ENCODE measurements at places on chromosomes 5 and 9.

DNA sequence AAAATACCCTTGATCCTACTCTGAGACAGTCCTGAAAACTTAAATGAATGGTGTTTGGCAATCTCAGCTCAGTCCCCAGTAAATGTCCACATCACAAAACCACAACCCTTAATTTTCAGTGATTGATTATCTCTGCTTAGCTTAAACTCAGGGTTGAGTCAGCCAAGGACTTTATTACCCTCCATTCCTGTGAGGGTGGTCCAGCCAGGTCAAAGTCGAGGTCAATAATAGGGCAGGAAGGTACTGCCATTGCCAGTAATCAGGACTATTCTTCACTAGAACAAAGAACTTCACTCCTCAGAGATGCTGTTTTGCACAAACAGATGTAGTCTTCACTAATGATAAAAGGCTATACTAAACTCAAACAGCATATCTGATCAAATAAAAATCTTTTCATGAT is 499.4 kb downstream of the ISL1 start:
- DNase-seq: no peak

- DNase-seq: no peak
These were observed 18.6 kb downstream of the EQTN start for GRCh38 chr9:27278374-27278773.

DNA sequence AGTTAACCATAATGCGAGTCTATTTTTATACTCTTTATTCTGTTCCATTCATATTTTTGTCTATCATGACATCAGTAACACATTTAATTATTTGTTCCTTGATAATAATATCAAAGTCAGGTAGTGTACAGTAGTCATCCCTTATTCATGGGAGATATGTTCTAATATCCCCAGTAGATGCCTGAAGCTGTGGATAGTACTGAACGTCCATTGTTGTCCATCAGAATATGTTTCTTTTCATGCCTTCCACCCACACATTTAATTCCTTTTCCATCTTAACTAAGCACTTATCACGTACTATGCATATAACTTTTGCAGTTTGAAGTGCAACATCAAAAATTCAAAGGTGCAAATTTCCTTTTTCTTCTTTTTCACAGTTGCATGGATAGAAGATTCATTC is 53.6 kb downstream of the FER start:
- no peak for DNase-seq

DNA sequence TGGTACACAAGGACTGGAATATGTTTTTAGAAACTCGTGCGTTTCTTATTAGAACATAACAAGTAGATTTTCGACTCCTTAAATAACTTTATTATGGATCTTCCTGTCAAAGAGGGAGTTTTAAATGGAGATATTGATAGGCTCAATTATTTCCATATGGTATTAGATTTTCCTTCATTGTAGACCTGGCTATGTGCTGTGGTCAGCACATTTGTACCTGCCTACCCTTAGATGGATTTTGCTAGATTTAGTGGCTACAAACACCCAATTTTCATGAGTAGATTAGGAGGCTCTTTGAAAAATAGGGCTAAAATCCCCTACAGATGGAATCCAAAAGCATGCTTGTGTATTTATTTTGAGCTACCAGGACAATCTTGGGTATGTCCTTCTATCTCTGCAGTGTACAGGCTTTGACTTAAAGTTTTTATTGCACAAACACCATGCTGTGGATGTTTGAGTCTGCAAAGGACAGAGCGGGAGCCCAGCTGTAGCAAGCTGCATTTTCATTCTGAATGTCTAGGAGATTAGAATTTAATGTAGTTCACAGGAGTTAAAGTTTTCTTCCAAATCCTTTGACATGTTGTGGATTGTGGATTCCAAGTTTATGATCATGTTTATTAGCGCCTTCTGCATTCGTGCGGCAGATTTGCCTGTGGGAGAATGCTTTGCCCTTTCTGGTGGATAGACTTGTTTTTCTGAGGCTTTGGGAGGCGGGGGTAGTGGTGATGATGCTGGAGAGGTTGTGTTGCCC is 41.6 kb downstream of the GADD45G start:
- no peak for DNase-seq

- no peak for DNase-seq
These were observed 176.2 kb downstream of the GAPVD1 start for GRCh38 chr9:125437771-125438221.

DNA sequence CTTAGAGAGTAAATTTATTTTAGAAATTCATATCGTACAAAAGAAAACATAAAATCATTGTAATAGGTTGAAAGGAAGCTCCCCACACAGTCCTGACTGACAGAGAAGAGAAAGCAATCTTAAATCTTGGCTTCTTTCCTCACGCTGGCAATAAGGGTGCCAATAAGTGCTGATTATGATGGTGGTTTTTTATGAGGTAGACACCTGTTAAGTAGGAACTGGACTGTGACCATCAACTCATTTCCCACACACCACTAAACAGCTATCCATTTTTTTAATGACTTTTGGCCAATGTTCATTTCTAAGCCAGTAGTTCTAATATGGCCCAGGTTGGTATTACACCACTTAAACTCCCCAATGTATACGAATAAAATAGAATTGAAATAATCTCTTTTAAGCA is 893.5 kb upstream of the NUDT12 start:
- DNase-seq: no peak

DNA sequence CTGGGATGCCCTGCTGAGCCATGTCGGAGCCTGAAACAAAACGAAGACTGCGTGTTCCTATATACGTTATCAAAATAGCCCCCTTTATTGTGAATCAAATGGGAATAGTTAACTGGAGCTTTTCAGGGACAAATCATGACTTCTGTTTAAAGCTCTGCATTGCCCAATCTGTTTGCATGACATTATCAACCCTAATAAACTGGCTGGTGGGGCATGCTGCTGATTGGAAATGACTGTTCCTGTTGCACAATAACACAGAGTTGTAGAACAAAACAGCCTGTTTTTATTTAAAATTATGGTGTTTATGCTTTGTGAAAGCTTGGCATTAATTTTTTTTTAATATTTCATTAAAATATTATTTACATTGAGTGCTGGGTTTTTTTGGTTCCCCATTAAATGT is 215.5 kb downstream of the TMEM167A start:
- no peak for DNase-seq

DNA sequence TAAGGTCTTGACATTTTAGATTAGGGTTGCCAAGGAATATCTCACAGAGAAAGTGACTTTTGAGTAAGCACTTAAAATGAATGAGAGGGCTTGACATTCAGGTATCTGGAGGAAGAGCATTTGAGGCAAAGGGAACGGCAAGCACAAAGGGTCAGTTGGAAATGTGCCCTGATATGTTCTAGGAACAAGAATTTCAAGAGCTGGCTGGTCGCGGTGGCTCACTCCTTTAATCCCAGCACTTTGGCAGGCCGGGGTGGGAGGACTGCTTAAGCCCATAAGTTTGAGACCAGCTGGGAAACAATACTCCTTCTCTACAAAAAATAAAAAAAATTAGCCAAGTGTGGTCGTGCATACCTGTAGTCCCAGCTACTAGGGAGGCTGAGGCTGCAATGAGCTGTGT is 16.5 kb downstream of the KIAA1958 start:
- DNase-seq: no peak

GRCh38 chr9:36598273-36598672 is 25.6 kb downstream of the MELK start:
- DNase-seq: no peak

DNA sequence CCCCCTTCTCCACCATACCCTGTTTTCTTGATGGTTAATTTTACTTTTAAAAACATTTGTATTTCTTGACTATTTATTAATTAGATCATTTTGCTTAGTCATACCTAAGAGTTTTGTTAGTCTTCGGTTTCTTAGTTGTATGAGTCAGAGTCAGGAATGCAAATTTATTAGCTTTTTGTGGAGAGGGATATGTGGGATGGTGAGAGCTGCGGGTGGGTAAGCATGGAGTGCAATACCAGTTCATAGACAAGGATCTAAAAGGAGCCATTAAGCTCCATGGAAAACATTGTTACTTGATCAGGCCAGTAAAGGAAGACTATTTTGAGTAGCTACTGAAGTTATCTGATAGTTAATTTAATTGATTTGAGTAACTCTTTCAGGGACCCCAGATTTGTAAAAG is 77.5 kb downstream of the ZSWIM6 start:
- no peak for DNase-seq

- DNase-seq: no peak
These were observed 12.0 kb downstream of the ADRA1B start for GRCh38 chr5:159928122-159928909.

DNA sequence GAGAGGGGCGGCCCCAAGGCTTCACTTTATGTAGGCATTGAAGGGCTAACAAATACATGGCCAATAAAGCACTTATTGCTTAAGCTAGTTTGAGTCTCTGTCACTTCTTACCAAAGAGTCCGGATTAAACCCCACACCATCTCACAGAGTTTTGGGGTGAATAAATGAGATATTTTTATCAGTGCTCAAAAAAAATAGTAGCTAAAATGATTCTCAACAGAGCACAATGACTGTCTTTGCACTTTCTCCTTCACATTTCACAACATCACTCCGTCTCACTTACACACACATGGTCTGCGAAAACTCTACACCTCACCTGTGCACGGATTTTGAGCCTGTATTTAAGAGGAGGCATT is 92.9 kb downstream of the LMX1B start:
- no peak for DNase-seq

DNA sequence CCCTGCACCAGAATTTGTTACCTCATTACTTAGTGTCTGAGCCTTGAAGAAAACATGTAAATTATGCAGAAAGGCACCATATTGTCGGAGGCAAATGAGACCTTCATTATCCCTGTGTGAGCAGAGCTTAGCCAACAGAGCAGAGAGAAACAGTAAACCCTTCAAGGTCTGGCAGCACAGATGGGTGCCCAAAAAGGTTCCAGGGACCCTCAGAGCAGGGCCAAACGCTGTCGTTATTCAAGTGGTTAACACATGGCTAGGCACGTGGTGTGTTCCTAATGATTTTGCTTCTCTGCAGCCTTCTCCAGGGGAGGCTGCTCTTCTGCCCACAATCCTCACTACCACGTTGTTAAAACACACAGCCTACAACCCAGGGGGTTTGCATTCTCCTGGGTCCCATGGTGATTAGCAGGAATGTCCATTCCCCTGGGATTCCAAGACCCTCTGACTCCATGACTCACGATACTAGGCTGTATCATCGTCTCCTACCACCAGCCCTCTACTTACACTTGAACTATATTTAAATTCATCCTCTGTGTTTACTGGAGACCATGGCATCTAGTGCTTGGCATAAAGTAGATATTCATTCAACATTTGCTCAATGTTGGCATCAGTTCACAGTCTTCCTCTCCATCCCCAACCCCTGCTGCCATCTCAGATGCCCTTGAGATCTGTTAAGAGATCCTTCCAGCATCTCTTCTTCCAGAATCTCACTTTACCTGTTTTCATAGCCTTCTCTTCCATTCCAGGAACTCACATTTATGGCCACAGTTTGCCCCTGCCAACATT is 174.5 kb upstream of the RAD23B start:
- no peak for DNase-seq

DNA sequence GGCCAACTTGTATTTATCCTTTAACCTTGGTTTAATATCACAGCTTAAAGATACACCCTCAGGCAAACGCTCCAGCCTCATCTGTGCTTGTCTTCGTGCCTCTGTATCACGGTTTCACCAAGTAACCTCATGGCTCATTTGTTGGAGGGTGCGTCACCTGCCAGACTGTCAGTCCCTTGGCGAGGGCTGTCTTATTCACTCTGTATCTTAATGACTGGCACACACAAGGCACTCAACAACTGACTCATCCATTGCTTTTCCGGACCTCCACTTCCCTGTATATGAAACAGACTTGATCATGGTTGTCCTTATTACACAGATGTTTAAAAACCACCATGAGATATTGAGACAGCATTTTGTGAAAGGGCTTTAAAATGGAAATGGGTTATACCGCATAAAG is 28.0 kb downstream of the LCP2 start:
- DNase-seq: no peak

- DNase-seq: no peak
These were observed 24.2 kb downstream of the CLPTM1L start for GRCh38 chr5:1320436-1321344.

DNA sequence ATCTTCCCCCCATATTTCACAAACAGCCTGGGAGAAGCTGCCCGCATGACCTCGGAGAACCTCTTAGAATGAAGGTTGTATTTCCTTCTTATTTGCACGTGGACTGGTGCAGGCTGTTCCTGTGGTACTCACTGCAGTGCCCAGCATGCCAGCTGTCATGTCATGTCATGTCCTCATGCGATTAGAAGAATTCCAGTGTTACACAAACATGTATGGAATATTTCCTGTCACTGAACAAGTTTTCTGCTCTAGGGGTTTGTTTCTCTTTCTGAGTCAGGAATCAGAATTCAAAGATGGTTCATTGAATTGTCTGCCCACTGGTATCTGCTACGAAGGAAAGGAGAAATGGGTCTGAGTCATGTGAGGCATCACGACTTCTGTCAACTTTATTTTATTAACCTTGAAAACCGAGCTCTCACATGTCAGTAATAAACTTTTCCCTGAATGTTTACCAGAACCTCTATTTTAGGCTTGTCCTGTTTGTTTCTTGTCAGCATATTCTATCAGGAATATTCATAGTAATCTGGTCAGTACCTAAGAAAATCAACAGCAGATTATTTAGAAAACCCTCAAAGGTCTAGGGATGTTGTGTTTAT is 415.6 kb downstream of the GADD45G start:
- DNase-seq: no peak

- DNase-seq: peak; percentile 34
These were observed 31.4 kb upstream of the EGFL7 start for GRCh38 chr9:136631038-136632000.

DNA sequence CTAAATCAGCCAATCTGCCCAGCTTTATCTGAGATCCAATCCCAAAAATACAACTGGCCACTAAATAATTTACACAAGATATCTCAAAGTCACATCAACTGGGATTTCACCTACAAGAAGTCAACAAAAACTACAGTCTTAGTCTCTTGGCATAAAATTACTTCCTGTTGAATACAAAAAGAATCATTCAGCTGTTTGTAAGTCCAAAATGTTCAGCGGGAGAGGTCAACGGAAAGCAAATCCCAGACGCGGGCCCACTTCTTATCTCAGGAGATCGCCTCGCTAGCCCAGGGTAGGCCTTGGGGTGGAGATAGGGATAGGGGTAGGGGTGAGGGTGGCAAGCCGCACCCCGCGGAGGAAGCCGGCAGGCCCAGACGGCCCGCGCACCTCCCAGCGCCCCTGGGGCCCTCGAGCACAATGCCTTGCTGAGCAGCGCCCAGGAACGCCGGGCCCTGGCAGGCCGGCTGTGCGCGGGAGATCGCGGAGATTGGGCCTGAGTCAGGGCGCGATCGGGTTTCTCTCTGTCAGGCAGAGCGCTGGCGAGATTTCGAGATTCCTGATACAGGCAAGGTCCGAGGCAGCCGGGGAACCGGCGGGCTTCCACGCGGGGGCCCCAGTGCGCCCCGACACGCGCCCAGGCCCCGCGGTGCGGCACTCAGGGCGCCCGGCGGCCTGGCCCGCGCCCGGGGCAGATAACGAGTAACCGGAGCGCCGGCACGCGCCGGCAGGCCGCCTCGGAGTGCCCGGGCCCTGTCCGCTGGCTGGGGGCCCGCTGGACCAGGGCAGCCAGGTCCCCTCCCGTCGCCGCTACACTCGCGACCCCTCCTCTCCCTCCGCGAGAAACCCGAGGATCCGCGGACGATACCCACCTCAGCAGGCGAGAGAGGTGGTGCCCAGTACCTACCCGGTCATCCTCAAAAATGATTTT is 601 bp downstream of the HINT1 start:
- peak; percentile 38 for DNase-seq

Measured in stimulated activated CD8-positive, alpha-beta memory T cell treated with anti-CD3 and anti-CD28 coated beads, Interleukin-15, amount 100 ng/mL, for 4 hours (primary cell).